ENCODE measurements at places on chromosomes 11 and 22.

GRCh38 chr22:44586351-44586990 lies 88.4 kb upstream of the RTL6 start:
- no peak for DNase-seq

GRCh38 chr11:104163100-104164027 lies 583 bp downstream of the PDGFD start:
- no peak for DNase-seq

DNA sequence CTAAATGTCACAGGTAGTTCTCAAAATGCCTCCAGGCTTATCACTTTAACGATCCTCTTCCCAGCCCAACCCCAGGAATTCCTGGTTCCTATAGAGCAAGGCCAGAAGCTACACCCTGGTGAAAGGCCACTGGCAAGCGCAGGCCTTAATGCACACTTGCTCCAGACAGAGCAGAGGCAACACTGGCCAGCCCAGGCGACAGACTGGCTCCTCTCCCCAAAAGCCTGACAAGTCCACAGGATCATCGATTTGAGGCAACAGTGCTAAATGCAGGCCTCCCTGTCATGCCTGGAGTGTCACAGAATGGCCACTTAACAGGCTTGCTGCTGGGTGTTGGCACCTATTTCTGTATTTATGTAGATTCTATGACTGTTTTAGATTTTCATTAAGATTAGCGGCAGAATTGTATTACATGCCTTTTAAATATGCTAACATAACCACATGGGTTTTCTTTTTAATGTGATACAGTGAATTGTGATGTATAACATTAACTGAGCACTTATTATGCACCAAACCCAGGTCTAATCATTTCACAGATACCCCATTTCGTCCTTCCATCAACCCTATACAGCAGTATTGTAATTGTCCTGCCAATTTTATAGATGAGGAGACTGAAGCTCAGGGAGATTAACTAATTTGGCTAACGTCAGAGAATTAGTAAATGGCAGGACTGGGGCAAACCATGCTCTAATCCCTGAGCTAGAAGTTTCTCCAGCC lies 38.6 kb downstream of the PACSIN2 start:
- DNase-seq, result no peak

DNA sequence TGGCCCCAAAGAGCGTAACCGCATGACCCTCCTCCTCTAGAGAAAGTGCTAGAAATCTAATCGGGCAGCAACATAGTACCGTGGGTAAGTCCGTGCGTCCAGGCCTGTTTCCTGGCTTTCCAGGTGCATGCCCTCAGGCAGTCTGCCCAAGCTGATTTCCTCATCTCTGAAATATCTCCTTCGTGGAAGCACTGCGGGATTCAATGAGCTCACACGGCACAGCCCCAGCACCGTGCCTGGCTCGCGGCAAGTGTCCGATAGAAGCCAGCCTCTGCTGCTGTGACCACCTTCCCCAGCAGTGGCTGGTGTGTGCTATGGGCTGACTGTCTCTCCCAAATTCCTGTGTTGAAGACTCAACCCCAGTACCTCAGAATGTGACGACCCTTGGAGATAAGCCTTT lies 20.7 kb downstream of the RPUSD4 start:
- DNase-seq, result no peak

DNA sequence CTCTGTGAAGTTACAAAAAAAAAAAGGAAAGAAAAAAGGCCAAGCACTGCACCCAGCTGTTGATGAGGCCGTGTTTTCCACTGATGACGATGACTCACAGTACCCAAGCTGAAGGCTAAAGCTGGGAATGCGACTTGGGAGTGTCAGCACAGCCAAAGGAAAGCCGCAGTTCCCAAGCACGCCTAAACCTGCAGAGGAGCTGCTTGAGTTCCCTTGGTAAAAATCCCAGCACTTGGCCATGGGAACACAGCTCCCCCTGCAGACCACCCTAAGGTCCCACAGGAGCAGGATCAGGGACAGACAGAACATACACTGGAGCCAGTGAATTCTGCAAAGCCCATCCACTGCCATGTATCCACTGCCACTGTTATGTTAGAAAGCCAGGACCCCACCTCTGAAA lies 39.9 kb downstream of the SERGEF start:
- DNase-seq, result no peak

GRCh38 chr11:100855466-100856067 lies 168.5 kb downstream of the ARHGAP42 start:
- no peak for DNase-seq

GRCh38 chr22:37824674-37825641 lies 1.8 kb downstream of the GALR3 start:
- DNase-seq, result no peak

DNA sequence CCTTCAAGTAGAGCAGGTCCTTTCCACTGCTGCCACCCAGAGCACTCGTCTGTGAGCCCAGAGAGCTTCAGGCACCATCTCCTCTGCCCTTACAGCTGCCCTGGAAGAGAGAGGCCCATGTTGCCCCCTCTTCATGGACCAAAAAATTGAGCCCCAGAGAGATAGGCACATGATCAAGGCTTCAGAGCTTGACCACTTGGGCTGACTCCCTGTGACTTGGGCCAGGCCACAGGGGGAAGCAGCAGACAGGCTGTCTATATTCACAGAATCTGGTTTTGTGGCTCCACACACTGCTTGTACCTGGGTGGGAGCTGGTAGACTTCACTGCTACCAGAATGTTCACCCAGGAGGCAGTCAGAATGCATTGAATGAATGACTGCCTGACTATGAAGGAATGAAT lies 58.2 kb downstream of the SMIM38 start:
- no peak for DNase-seq

DNA sequence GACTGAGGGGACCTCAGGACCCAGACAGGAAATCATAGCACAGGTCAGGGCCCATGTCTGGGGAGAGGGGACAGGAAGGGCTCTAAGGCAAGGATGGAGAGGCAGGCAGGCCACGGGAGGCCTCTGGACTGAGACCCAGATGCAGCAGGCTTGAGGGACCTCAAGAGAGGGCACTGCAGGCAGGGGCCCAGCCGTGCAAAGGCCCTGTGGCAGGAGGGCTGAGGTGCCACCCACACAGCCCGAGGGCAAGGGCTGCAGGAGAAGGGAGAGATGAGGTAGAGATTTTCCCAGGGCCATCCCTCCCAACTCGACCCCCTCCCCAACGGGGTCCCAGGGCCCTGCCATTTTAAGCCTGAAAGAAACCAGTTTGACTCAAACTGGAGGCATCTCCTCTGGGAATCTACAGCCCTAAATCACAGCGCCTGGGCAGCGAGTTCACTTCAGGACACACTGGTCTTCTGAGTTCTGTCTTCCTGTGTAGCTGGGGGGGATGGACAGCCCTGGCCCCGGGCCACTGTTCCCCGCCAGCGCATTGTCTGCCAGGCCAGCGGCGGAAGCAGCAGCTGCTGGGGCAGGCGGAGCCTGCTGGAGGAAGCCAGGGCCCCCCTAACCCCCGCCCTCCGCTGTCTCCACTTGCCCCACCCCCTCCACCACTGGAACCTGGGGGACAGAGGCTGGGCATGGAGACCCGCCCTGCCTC lies 20.3 kb upstream of the WNT7B start:
- no peak for DNase-seq

GRCh38 chr22:33720166-33720878 lies 200.0 kb downstream of the LARGE1 start:
- DNase-seq, result no peak

GRCh38 chr11:128825050-128825784 lies 41.9 kb downstream of the KCNJ1 start:
- DNase-seq, result no peak

GRCh38 chr11:102312667-102313066 lies 4.6 kb upstream of the BIRC3 start:
- DNase-seq, result no peak

DNA sequence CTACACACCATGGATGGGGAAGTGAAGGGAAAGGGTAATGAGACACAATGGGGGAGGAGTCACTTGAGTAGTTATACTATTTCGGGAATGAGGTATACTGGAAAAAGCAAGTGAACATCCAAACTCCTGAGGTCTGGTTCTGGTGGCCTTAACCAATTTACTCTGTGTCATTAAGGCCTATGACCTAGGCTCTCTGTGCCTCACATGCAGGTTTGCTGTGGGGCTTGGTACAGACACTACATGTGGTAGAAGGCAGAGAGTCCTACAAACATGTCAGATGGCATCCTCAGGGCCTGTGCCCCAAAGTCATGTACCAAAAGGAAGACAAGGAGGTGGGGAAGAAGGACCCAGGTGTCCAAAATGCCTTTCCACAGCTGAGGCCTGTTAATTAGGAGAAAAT lies 98.9 kb downstream of the TRIM29 start:
- no peak for DNase-seq

DNA sequence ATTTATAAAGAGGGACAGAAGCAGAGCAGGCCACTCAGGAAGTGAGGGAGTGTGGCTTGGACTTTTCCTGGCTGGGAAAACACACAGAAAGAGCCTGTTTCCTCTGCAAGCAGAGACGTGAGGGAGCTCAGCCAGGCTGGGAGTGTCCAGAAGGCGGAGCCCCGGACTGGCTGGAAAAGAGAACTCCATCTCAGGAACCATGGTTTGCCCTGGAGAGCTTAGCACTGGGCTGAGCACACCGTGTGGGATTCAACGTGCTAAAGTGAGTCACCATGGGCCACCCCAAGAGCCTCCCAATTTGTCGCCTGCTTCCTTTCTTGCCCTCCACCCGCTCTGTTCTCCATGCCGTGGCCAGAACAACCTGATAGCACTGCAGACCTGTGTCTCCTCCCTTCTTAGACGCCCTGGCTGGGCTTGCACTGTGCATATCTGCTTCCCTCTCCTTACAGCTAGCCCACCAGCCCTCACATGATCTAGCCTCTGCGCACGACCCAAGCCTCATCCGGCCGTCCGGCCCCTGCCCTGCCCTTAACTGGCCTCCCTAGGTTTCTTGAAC lies 51.8 kb downstream of the GALNT18 start:
- no peak for DNase-seq

- DNase-seq, result no peak
Measured at GRCh38 chr22:50206599-50206998, 5.8 kb downstream of the SELENOO start.

GRCh38 chr11:127804747-127805400 lies 782.5 kb downstream of the ETS1 start:
- DNase-seq, result no peak

- no peak for DNase-seq
Measured at GRCh38 chr11:113549611-113550578, 74.7 kb upstream of the DRD2 start.

GRCh38 chr22:50186181-50186714 lies 535 bp downstream of the TRABD start:
- no peak for DNase-seq

GRCh38 chr22:37030560-37031281 lies 11.2 kb downstream of the MPST start:
- DNase-seq, result no peak

GRCh38 chr11:112902361-112903011 lies 58.7 kb upstream of the NCAM1 start:
- no peak for DNase-seq

DNA sequence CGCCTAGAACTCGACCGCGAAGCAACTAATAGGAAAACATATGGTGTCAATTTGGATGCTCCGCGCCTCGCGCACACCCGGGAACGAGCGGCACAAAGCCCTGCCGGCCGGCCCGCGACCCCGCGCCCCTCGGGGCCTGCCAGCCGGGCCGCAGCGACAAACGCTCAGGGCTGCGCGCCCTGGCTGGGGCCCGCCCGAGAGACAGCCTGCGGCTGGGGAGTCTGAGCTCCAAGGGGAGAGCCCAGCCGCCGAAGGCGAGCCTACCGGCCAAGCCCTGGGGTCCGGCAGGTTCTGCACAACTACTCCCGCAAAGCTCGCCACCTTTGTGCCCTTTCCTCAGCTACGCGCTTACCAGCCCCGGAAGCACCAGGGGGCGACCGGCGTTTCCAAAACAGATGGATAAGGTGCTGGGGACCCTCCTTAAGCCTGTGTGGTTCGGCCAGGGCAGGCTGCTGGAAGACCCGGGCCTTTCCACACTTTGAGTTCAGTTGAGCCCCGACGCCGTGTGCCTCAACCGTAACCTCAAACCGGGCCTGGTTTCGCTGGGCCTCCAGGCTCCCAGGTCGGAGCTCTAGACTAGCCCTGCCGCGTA lies 6.0 kb downstream of the PAX6 start:
- DNase-seq, result no peak

DNA sequence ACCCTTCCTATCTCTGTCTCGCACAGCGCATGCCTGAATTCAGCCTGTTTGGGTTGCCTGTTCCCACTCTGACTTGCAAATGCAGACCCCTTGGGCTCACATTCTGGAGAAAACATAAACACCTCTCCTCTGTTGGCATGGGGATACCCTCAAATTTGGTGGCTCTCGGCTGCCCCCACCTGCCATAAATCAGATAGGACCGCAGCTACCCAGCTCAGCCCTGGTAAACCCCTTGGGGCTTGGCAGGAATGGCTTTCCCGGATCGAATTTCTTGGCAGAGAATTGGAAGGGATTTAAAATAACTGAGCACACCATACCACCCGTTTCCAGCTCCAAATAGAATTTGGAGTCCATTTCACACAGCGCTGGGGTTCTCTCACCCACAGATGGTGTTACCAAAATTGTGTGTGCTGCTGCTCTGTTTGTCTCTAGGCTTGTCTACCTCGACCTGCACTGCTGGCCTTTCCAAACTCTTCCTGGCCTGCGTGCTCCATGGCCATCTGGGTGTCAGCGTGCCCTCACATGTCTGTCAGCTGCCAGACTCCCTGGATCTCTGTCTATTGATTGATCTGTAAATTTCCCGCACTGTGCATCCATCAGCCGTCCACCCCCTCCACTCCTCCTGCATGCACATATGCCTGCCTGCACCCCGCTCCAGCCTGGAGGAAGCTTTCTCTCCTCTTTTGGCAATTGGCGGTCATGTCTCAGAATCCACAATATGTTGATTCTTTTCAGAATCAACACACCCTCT lies 134.0 kb downstream of the NTM start:
- no peak for DNase-seq

- no peak for DNase-seq
Measured at GRCh38 chr11:109197656-109198055, 224.3 kb upstream of the C11orf87 start.

GRCh38 chr11:126603486-126603885 lies 248.0 kb downstream of the ST3GAL4 start:
- DNase-seq, result no peak

- DNase-seq, result no peak
Measured at GRCh38 chr11:34266090-34266912, 91.5 kb downstream of the ABTB2 start.

GRCh38 chr22:28006271-28006670 lies 87.2 kb upstream of the PITPNB start:
- no peak for DNase-seq

DNA sequence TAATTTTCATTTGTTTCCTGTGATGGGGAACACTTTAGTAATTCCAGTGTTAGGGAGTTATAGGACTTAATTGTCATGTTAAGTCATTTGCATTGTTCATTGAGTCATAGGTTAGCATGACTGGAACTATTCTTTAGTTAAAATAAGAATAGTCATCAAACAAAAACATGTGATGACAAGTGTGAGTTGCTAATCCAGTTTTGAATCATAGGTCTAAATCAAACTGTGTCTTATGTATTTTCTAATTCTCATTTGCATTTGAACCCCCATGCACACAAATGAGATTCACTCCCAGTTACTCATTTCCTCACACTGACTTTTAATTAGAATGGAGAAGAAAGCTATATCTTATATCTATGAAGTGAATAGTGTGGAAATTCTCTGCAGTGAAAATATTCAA lies 405.6 kb downstream of the LRRC4C start:
- no peak for DNase-seq
